GM03348 (cell line): ENCODE measurements at places on chromosomes 2 and 18.

DNA sequence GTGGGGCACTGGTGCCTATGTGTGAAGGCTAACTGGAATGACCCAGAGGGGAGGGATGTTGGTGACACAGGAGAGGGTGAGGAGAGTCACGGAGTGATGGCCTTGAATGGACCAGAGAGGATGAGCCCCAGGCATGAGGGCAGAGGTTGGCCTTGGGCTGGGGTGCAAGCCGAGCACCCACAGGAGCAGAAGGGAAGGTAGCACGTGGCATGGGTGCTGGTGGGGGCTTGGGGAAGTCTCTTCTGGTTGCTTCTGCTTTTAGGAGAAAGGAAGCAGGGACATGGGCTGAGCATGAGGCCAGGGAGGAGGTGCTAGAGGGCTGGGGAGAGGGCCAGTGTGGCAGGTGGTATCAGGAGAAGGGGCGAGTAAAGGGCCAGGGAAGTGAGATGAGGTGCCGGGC, 183.8 kb downstream of the DYSF start:
- DNase-seq, result no peak

- DNase-seq, result no peak
Observed at GRCh38 chr18:57436965-57437333, 1.8 kb downstream of the ONECUT2 start.

- DNase-seq, result no peak
Observed at GRCh38 chr2:85523903-85524335, 15.0 kb upstream of the MAT2A start.

DNA sequence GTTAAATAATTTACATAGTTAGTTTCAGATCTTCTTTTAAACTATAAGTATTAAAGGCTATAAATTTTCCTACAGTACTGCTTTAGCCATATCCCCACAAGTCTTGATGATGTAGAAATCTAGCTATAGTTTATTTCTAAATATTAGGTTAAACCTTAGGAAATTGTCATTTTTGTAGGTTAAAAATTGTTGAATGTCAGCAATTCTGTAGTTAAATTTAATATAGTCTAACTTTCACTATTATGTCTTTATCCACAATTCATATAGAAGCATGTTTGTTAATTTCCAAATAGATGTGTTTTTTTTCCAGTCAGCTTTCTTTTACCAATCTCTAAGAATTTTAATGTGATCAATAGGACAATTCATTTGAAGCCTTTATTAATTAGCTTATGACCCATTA, 199.7 kb downstream of the ETAA1 start:
- DNase-seq, result no peak

DNA sequence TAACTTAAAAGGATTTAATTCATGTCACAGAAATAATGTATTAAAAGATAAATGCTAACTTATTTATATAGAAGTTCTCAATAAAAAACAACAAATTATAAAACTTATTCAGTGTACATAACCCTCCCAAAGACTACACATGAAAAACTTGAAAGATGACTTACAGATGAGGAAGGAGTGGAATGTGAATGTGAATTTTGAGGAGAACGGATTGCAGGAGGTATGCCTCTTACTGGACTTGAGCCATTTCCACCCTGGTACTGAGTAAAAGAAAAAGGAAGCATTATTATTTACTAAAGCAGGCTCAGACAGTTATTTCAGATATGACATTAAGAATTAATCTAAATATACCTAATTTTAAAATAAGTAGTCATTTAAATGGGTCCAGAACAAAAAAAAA, 104.4 kb downstream of the TLK1 start:
- DNase-seq, result peak; percentile 27

GRCh38 chr2:180695586-180696401, 284.6 kb upstream of the UBE2E3 start:
- DNase-seq, result no peak

DNA sequence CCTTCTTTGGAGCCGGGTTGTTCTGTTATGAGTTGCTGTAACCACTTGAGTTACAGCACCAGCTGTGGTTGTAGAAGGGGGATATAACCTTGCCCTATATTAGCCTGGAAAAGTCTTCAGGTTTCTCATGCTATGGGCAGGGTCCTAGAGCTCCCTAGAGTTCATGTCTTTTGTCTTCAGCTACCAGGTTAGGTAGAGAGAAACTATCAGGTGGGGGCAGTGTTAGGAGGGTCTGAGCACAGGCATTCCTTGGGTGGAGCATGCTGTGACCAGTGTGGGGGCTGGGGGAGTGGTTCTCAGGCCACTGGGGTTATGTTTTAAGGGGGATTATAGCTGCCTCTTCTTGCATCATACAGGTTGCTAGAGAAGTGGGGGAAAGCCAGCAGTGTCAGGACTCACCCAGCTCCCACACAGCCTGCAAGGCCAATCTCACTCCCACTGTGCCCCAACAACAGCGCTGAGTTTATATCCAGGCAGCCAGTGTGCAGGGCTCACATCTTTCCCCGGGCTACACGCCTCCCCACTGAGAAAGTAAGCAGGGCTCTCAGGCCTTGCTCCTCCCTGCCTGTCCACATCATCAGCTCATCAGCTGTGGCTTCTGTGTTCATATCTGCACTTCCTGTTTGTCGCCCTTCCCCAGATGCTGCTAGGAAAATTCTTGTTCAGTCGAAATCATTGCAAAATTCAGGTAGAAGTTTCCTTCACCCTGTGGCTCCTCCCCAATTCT, 133.8 kb upstream of the NRXN1 start:
- DNase-seq, result no peak

DNA sequence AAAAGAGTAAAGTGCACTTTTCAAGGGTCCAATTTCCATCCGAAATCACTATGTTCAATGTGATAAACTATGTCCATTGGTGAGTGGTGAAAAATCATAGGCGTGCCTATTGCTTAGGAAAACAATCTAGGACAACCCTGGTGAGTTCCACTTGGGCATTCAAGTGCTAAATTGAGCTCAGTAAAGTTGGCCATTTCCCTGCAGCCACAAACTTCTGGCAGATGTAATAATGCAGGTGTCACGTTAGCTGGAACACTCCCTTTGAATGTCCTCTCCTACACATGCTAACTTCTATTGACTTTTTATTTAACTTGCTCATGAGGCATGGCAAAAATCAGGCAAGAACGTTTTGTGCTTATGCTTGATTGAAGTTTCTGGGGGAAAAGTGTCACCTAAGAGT, 67.1 kb downstream of the CPS1 start:
- DNase-seq, result no peak

GRCh38 chr2:231483398-231484329, 19.4 kb upstream of the NCL start:
- no peak for DNase-seq

GRCh38 chr2:158796652-158797051, 1.5 kb downstream of the DAPL1 start:
- no peak for DNase-seq

DNA sequence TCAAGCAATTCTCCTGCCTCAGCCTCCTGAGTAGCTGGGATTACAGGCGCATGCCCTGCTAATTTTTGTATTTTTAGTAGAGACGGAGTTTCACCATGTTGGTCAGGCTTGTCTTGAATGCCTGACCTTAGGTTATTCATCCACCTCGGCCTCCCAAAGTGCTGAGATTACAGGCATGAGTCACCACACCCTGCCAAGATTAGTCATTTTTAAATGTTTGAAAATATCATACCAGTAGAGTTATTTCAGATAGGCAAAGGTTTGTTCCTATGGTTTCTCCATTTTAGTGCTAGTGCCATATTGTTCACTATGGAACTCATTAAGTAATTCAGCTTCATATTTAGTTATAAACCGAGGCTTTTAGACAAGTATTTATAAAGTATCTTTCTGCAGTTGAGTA, 52.3 kb downstream of the HIBCH start:
- DNase-seq, result peak; percentile 15

DNA sequence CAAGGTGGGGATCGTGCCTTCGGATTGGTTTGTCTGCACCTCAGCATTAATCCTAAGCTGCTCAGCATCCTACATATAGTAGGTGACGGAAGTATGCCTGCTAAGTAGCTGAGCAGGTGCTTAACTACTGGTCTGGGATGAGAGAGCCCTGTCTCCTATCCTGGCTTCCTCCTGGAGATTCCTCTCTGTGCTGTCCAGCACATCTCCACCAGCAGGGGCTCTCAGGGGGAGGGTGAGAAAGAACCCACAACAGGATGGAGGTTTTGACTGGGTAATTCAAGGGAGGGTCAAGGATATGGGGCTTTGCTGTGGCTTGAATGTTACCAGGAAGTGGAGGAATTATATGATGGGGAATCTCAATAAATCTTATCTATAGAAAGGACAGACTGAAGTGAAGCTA, 45.4 kb upstream of the KIF5C start:
- no peak for DNase-seq

DNA sequence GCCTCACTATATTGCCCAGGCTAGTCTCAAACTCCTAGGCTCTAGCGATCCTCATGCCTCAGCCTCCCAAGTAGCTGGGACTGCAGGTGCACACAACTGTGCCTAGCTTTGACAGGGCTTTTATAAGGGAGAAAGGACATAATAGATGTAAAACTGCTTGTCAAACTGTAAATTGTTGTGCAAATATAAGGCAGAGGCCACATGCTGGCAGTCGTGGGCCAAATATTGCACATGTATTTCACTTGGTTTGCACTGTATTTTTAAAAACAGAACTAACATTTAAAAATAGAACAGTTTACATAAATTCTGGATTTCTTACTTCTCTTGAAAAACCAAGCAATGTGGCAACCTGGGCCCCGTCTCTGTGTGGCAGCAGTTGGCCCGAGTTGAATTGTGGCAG, 31.2 kb upstream of the MYO3B start:
- no peak for DNase-seq

DNA sequence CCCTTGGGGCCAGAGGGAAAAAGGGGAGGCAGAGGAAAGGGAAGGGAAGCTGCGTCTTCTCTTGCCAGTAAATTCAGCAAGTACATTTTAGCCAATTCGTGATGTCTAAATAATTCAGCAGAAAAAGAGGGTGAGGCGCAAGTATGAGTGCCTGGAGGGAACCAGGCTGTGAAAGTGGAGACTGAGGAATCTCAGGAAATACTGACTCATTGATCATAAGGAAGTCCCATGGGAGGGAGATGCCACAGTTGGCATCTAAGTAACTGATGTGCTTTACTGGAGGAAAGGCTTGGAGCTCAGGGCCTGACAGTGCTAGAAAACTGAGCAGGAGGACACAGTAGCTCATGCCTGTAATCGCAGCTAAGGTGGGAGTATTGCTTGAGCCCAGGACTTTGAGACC, 31.1 kb downstream of the KIF5C start:
- DNase-seq, result no peak

DNA sequence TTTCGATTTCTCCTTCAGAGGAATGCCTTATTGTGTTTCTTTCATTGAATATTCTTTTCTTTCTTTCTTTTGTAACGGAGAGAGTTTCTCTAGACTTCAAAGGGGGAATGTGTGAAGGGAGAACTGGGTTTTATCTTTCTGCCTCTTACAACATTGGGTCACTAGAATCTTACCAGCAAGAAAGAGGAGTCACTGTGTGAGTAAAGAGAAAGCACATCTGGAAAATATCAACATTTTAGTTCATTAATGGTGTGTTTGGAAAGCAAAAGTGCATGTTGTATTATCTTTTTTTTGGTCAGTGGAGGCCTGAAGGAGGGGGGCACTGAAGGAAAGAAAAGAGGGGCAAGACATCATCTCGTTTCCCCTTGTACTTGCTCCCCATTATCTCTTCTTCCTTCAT, 86.6 kb upstream of the THOC1 start:
- DNase-seq, result peak; percentile 50

DNA sequence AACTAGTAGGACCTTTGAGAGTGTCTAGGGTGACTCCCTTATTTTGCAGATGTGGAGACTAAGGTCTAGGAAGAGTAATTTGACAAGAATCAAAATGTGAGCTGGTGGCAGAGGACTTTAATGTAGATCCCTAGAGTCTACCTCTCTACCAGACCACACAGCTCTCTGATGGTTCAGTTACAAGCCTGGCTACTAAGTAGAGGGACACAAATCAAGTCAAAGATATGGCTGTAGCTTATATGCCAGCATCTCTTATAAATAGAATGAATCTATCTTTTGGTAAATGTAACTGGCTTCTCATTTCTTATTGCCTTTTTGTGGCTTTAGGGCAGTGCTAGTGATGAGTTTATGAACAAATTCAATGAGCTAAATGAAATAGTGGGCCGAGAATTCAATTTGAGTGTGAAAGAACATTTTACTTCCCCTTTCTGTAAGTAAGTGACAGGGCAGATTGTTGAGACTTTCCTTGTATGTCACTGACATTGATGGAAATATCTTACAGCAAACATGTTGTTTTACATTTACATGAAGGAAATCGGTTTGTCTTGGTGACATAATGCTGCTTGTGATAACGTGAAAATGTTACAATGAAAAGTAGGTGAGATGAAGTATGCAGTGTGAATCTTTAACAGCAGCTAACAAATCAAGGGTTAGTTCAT, 28.3 kb downstream of the CSRNP3 start:
- DNase-seq, result no peak

GRCh38 chr2:134727385-134727784, 8.6 kb upstream of the TMEM163 start:
- DNase-seq, result no peak

DNA sequence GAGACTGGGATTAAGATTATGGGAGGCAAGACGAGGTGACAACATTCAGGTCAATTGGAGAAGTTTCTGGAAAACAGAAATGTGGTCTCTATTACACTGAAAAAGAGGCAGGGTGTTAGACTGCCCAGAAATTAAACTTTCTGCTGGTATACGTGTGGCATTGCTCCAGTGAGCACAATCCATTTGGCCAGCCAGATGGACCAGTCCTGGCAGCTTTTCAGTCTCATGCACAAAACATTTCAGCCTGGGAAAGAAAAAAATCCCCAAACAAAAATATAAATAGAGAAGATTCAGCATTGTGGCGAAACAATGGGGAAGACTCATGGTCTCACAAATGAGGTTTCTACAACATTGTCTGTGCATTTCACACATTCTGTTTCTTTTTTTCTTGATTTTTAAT, 113.9 kb downstream of the HNMT start:
- no peak for DNase-seq

DNA sequence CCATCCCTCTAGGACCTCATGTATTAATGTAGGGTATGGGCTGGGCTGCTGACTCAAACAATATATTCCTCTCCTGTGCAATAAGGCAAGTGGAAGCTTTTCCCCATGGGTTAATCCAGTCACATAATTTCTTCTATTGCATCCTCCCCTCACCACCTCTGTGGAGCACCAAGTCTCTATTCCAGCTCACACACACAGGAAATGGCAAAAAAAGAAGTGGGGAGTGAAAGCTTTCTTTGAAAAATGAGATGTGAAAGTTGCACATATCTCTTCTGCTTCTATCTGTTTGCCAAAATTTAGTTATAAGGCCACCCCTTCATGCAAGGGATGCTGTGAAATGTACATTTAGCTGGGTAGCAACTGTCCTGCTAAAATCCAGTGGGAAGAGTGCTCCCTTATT, 121.3 kb downstream of the CDC42EP3 start:
- no peak for DNase-seq
